ENCODE measurements at places on chromosomes 5 and 9.

DNA sequence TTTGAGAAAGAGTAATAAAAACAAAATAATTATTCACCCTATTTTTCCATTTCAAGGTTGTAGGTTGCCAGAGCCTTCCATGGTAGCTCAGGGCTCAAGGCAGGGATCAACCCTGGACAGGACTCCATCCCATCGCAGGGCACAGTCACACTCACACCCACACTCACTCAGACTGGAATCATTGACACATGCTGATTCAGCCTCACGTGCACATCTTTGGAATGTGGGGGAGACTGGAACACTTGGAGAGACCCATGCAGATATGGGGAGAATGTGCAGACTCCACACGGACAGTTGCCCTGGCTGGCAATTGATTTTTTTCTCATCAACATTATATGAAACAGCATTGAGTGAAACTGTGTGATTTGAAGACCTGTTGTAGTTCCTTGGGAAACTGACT, 234.1 kb downstream of the ADGRV1 start:
- DNase-seq = no peak

DNA sequence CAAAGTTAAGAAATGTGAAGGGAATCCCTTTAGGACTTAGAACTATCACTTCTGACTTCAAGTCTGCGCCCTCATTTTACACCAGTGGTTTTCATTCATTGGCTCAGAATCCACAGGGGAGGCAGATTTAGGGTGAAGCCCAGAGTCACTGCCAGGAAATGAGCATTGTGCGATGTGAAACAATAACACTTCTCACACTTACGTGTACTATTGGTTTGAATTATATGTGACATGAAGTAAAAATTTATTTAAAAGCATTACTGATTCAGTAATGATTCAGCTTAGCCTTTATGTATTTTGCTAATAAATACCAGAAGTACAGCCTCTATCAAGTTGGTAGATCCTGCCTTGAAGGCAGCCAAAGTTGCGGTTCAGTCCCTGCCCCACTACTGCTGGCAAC, 98.6 kb downstream of the PAM start:
- DNase-seq = no peak

- DNase-seq = no peak
These were observed 27.5 kb downstream of the GPX3 start for GRCh38 chr5:151047814-151048425.

GRCh38 chr9:131275332-131276093, 797 bp downstream of the FAM78A start:
- DNase-seq = no peak

- DNase-seq = no peak
These were observed 304.1 kb downstream of the CWC27 start for GRCh38 chr5:65072850-65073249.

DNA sequence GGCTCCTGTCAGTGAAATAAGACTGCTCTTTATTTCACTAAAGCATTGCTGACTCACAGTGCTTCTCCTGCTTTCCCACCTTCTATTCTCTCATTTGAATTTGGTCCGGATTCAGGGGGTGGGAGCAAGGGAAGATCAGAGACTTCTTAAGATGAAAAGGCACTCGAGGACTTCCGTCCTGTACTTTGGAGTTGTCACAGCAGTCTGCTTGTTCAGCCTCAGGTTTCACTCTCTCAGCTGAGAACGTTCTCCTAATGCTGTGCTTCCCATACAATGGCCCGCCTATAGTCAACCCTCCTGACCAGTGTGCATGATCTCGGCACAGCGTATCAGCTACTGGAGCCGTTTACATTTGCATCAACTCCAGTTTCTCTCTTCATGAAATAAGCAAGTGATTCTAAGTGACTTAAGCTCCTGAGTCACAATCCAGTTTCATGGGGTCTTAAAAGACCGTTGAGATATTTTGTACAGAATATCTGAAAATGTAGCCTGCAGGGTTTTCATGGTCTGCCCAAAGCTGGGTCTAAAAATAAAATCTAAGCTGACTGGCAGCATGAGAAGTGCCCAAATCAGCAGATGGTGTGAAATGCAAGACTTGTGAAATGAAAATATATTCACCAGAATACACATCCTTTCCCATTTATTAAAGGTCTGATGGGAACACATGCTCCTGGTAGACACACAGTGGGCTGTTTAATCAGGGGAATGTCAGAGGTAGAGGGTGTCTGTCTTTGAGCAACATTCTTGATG, 145.0 kb downstream of the ADCY2 start:
- DNase-seq = no peak

DNA sequence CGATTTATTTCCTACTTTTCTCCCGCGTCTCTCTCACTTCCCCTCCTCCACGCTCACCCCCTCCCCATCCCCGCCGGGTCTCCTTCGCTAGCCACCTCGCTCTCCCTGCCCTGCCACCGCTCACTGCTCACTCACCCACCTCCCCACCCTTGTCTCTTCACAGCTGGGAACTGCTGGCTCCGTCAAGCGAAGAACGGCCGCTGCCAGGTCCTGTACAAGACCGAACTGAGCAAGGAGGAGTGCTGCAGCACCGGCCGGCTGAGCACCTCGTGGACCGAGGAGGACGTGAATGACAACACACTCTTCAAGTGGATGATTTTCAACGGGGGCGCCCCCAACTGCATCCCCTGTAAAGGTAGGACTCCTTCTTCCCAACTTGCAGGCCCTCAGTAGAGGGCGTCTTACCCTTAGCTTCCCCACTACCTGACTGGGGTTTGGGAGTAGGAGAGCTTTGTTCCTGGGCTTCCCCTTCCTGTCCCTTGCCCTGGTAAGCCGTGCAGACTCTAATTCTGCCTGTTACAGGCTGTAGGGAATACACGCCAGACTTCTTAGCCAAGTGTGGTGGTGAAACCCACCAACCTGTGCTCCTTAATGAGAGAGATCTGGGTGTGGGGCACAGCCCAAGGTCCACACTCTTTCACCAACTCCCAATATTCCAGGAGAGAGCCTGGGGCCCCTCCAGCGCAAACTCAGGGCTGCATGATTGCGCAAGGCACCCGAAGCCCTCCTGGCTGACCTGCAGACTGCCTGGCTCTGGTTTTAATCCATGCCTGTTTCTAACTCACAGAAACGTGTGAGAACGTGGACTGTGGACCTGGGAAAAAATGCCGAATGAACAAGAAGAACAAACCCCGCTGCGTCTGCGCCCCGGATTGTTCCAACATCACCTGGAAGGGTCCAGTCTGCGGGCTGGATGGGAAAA, 2.5 kb downstream of the FST start:
- no peak for DNase-seq

DNA sequence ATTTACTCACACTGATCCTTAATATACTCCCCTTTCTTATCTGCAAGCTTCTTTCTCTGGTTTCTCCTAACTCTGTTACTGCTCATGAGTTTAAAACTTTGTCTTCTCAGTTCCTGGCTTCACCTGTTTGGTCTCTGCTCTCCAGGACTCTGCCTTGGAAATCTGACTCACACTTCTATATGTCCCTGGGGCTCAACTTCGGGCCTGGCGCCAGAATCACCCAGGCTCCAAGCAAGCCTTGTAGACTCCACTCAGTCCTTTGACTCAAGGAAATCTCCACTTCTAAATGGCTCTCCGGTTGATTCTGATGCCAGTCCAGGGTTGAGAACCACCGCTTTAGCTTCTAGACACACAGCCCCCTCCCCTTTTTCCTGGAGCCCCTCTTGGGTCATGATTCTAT, 57.8 kb downstream of the TMC1 start:
- DNase-seq = no peak

DNA sequence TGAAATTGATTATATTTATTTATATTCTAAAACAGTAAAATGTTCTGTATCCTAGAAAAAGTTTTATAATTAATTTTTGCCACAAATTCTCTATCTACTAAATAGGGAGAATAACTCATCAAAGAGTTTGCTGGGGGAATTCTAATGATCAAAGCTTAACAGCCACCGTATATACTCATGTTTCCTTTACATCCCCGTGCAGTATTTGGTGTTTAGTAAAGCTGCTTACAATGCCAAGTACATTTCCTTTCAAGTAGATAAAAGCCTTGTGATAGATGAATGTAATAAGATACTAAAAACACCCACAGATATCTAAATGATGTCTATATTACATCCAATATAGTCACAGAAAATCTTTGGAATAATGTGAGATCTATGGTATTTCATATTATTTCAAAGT, 312.2 kb downstream of the HCN1 start:
- DNase-seq = no peak

DNA sequence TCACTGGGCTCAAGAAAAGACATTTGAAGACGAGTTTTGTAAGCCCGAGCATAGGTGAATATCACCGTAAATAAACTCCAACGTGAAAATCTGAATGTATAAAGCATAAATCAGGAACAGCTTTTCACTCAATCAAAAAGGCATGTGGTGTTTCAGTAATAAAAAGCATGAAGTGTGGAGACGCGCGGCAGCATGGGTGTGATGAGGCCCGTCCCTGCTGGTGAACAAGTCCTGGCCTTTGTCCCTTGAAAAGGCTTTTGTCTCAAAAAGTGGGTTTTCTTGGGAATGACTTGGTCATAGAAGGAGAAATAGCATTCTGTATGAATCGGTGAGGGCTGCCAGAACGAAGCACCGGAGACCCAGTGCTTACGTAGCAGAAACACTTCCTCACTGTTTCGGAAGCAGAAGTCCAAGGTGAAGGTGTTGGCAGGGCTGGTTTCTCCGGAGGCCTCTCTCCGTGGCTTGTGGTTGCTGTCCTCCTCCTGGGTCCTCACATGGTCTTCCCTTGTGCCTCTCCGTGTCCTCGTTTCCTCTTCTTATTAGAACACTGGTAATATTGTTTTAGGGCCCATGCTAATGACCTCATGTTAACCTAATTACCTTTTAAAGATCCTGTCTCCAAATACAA, 24.9 kb downstream of the ROPN1L start:
- no peak for DNase-seq

- DNase-seq = no peak
These were observed 693.8 kb downstream of the DNAH5 start for GRCh38 chr5:13250464-13251291.

DNA sequence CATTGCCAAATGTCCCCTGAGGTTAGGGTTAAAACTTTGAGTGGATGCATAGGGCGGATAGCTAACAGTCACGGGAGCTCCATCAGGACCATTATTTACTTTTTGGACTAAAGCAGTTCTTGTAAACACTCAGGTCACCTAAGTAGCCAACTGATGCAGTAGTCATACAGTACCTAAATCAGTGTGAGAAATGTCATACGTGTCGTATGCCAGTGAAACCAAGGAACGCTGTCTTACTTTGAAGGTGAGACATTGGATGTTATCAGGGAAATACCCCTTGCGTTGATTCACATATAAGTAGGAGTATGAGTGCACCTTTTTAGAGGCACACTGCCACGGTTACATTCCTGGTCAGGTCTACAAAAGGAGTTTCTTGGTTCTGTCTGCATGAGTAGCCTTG, 101.9 kb downstream of the LNPEP start:
- DNase-seq = no peak

DNA sequence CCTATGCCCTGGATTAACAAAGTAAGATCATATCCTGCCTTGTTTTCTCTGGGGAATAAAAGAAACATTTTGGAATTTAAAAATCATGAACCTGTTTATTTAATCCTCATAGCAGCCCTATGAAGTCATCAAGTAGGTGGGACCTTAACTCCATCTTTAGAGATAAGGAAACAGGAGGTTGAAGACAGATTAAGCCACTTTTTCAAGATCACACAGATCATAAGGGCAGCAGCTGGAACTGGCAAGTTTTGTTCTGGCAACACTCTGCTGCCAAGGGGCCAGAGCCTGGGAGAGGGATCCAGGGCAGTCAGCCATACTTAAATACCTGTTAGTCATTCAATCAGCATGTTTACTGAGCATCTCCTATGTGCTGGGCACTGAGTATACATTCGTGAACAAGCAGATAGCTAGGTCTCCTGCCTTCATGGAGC, 63.7 kb downstream of the SLC1A1 start:
- DNase-seq = no peak

GRCh38 chr5:3531320-3531986, 64.2 kb upstream of the IRX1 start:
- no peak for DNase-seq

DNA sequence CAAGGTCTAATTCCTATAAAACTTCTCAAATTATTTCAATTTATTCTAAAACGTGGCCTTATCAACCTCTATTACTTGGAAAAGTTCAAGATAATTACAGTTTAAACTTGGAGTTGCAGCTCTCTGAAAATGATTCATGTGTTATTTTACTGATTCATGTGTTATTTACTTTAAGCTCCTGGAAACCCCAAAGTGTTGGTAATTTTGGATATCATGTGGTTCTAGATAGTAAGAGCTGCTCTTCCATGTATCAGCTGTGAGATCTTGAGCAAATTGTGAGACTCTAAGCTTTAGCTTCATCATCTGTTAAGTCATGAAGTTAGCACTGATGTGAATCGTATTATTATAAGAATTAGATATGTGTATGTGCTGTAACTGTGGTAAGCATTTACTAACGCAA, 749.2 kb downstream of the TLE4 start:
- DNase-seq = no peak

- DNase-seq = no peak
These were observed 5.1 kb downstream of the GDNF start for GRCh38 chr5:37834542-37835379.

GRCh38 chr5:420632-421286, 22.2 kb upstream of the EXOC3 start:
- DNase-seq = no peak

All from activated CD8-positive, alpha-beta memory T cell treated with anti-CD3 and anti-CD28 coated beads for 1 hour (primary cell).